Stimulated activated CD4-positive, alpha-beta T cell treated with anti-CD3 and anti-CD28 coated beads, TNF-alpha, amount 100 ng/mL, for 1 hour (primary cell): ENCODE measurements at places on chromosomes 3 and 15.

- no peak for DNase-seq
These were observed 56.8 kb upstream of the SLC6A6 start for GRCh38 chr3:14345496-14346150.

DNA sequence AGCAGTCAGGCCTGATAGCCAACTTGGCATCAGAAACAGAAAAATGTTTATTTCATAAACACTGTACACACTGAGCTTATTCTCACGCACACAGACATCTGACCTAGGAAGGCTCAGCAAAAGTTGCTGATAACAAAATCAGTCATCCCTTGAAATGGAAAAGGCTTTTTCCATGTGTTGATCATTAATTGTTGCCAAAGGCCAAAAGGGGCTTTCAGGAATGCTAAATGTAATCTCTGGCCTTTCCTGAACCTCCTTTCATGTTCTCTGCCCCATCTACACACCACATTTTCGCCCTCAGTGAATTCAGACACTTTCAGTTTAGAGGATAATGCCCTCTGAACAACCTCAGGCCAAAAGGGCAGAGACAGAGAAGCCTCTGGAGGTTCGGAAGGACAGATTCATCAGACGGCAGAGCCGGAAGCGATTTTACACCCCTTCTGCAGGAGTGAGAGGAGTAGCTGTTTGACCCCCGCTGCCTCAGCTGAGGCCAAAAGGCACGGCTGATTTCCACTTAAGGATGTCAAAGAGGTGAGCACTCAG is 14.5 kb downstream of the RTP4 start:
- no peak for DNase-seq

DNA sequence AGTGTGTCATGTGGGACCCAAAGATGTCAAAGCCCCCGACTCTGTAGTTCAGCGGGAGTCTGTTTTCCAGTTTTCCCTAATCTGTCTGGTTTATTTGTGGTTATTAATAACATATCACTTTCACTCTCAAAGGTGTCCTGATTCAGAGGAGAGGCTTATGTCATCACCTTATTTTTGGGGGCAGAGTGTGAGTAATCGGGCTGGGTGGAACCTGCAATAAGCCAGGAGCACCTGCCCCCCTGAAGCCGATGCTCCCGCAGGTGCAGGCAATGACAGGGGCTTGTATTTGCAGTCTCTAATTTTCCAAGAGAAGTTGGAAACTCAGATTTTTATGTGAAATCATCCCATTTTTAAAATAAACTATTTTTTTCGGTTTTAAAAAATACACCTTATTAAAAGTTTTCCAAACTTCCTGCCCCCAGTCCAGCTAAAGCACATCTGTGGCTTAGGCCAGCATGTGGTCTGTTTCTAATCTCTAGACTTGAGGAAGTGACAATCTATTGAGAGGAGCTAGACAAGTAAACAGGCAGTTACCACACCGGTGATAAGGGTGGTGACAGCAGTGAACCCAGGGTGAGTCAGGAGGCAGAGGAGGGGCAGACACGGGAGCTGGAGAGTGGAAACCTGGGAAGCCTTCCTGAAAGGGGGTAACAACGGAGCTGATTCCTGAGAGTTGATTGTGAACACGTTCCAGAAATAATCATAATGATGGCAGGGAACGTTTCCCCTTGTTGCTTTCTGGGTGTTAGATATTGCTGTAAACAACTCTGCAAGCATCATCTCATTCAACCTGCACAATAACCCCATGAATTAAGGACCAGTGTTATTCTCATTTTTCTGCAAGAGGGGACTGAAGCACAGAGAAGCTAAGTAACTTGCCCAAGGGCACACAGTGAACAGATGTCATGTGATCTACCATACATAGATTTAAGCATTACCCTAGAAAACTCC is 37.2 kb downstream of the BHLHE40 start:
- no peak for DNase-seq

- no peak for DNase-seq
These were observed 34.7 kb upstream of the PHLDB2 start for GRCh38 chr3:111824351-111824750.

- DNase-seq = no peak
These were observed 301.6 kb downstream of the EFHB start for GRCh38 chr3:19632099-19633074.

GRCh38 chr3:180382638-180383180 is 219.3 kb upstream of the TTC14 start:
- no peak for DNase-seq

DNA sequence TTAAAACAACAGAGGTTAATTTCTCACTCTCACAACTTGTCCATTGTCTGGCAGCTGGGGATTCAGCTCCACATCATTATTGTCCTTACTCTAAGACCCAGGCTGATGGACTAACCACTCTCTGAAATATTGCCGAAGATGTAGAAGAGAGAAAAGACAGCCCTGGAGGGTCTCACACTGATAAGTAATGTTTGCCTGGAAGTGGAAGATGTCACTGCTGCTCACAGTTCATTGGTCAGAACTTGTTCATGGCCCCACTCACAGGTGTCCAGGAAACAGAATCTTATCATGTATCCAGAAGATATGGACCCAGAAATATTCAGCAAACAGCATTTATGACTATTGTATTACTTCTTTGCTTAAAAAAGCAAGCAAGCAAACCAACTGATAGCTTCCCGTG is 62.2 kb upstream of the LPP start:
- no peak for DNase-seq

GRCh38 chr15:66163553-66163952 is 90.0 kb downstream of the MEGF11 start:
- no peak for DNase-seq

GRCh38 chr3:114103181-114103580 is 46.6 kb downstream of the QTRT2 start:
- DNase-seq = no peak

DNA sequence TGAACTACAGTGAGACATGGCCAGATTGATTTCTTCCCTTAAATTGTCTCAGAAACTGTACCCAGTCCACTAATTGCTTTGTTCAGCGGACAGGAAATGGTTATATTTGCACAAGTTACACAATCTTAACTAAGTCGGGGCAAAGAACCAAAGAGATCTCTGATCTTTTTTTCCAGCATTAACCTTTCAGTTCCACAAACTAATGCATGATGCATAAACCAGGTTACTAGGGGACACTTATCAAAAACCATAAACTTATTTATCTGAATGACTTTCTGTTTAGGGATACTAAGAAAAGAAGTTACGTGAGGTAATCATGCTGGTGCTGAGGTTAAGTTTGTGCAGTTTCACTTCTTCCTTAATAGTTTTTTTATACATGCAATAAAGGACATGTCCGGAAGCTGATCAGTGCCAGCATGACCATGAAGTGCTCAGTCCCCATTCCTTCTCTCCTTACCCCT is 22.4 kb downstream of the FNDC3B start:
- DNase-seq = no peak

DNA sequence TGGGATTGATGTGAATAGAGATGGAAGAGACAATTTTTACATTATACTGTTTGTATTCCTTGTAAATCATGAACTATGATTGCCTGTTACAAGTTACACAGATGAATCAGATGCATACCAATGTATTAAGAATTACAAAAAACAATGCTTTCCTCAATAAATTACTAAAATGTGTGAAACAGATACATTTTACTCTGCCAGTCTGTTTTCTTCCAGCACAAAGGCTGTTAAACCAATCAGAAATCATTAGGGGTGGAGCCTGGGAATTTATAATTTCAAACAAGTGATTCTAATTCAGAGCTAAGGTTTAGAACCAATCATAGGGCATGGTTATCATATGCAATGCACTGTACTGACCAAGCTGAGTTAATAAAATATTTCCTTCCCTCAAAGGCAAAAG is 21.8 kb upstream of the ANKRD28 start:
- DNase-seq = no peak

DNA sequence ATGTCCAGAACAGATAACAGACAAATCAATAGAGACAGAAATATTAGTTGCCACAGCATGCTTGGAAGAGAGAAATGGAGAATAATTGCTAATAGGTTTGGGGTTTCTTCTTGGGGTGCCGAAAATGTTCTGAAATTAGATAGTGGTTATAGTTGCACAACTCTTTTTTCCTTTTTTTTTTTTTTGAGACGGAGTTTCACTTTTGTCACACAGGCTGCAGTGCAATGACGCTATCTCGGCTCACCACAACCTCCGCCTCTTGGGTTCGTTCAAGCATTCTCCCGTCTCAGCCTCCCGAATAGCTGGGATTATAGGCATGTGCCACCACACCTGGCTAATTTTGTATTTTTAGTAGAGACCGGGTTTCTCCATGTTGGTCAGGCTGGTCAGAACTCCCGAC is 163.3 kb downstream of the PLCH1 start:
- DNase-seq = no peak

DNA sequence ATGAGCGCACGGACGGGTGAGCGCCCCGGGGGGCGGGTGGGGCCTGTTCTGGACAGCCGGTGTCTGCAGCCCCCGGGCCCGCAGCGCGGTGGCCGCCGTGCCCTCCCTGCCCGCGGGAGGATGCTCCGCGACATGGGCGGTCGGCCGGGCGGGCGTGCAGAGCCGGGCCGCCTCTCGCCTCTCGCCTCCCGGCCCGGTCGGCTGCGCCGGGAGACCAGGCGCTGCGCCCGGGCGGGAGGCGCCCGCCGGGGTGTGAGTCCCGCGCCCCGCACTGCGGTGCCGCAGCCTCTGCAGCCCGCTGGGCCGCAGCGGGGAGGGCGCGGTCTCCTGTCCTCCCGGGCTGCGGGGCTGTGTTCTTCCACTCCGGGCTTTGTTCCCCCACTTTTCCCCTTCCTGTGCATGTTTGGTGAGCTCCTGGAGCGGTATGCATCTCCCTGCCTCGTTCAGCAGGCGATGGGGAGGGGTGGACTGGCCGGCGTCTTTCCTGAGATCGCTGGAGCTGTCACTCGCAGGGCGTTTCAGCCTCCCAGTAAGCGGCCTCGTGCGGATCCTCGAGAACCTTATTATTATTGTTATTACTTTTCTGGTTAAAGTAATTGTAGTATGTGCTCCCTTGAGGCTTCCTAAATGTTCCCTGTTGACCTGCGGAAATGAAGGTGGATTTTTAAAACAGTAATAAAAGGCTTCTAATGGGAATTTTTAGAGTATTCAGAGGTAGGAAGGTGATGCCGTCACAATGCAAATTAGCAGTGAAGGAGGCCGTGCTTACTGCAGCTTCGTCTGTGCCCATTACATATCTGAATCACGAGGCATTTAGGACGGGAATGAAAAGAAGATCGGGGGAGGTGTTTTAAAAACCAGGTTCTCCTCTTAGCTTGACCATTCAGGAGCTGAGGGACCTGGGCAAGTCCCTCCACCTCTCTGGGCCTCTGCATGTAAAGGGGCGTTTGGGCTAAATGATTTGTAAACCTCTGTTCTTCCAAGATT is 593 bp downstream of the TMOD2 start:
- DNase-seq = no peak

DNA sequence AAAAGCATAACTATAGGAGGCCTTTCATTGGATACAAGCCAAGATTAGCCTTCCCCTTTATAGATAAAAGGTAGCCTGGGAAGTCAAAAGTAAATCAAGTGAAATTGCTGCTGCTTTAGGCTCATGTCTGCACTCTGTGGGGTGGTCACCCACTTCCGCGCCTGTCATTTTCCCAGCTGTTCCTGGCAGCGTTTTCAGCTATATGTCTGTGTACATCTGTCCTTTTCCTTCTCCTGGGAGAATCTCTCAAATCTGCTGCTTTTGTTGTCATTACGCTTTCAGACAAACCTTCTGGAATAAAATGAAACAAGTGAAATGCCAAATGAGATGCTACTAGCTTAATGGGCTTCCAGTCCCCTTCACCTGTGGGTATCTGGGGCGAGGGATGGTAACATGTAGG is 211.8 kb downstream of the MCTP2 start:
- DNase-seq = no peak

GRCh38 chr3:34283751-34284150 is 485.3 kb downstream of the PDCD6IP start:
- DNase-seq = no peak

- DNase-seq = no peak
These were observed 1.9 kb downstream of the CHST2 start for GRCh38 chr3:143121241-143122088.

DNA sequence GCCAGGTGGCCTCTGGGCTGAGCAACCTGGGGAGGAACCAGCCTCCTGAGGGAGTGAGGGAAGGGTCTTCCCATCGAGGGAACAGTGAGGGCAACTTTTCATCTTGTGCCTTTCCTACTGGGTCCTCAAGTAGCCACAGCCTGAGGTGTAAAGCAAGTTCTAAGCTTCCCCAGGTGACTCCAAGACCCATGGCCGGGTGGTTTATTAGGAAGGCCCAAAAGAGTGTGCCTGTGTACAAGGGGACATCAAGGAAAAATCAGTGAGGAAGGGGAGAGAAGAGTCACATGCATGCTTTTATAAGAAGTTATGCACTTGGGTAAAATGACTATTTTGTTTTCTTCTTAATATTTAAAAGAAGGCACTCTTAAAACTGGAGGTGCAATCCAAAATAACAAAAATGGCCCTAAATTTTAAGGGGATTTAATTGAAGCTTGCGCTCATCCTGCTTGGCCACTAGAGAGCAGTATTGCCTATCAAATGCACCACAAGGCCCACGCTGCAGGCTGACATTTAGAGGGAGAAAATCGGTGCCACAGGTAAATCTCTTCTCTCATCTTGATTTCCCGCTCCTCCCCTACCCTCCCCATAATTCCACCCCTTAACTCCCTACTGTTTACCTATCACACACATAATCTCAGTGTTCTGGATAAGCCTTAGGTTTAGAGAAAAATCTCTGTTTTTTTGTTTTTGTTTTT is 6.7 kb downstream of the NANOGP8 start:
- DNase-seq = no peak

DNA sequence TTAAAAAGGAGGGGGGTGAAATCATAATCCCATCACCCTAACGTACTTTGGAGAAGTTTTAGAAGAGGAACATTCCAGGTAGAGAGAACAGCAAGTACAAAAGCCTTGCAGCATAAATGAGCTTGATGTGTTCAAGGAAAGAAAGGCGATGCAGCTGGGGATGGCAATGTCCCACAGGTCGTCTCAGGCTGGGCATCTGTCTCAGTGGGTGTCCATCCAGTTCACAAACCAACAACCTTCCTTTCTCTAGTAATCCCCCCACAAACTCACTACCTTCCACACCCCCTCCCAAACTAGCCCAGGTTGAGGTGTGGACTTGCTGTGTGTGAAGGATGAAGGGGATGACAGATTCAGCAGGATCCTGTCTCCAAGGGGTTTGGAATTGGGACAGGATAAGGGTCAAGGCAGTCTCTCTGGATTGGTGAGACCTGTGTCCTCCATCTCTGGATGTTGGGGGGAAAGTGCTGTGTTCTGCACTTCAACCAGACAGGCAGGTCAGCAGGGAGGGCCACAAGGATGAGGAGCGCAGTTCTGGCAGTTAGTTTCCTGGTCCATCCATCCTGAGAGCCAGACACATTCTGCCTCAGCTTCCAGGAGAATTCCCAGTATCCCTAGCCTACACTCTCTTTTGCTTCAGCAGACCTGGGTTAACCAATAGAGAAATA is 1.7 kb upstream of the ESYT3 start:
- DNase-seq = no peak

DNA sequence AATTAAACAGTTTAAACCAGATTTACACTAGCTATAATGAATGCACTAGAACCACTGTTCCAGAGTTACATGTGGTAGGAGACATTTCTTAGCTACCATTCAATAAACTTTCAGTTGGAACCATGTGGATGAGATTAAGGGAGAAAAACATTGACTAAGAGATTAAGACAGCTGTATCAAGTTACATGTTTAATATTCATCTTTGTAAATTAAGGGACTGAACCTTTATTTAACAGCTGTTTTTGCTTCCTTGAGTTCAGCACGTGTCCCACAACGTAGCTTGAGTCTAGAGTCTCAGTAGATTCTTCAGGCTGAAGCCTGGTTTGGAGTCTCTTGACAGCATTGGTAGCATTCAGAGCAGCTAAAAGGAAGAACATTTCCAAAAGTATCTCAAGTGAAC is 27.2 kb upstream of the CFAP44 start:
- DNase-seq = no peak

GRCh38 chr3:9769426-9770275 is at the start of gene CAMK1:
CAMK1 (minus strand) TSS chr3:9769947; CDS start chr3:9767749, 2,198 bp downstream.
- no peak for DNase-seq
